HepG2 (cell line): ENCODE measurements at places on chromosomes 3 and 15. TPM values are rescaled to one million over a fixed set of nuclear protein-coding genes. Genes with fewer than 3 reads are reported as not detected.

GRCh38 chr3:111156517-111156916 is 84.9 kb downstream of the NECTIN3 start:
- no peak for DNase-seq

DNA sequence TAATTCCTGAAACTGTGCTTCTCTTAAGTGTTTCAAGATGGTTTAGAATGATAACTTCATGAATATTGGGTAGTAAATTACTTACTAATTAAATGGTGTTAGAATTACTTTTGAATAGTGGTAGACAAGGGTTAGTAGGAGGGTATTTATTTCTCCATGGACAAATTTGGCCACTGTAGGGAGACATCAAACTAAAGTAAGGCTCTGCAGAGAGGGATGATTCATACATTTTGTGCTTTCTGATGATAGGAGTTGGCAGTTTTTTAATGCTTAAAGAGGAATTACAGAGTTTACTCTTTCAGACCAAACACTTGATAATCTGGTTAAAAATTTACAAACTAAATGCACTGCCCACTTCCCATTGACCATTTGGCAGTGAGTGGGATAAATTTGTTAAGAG is 127.6 kb downstream of the NAALADL2 start:
- no peak for DNase-seq

- DNase-seq, result no peak
Measured at GRCh38 chr3:160569894-160570652, 4.7 kb upstream of the KPNA4 start.

DNA sequence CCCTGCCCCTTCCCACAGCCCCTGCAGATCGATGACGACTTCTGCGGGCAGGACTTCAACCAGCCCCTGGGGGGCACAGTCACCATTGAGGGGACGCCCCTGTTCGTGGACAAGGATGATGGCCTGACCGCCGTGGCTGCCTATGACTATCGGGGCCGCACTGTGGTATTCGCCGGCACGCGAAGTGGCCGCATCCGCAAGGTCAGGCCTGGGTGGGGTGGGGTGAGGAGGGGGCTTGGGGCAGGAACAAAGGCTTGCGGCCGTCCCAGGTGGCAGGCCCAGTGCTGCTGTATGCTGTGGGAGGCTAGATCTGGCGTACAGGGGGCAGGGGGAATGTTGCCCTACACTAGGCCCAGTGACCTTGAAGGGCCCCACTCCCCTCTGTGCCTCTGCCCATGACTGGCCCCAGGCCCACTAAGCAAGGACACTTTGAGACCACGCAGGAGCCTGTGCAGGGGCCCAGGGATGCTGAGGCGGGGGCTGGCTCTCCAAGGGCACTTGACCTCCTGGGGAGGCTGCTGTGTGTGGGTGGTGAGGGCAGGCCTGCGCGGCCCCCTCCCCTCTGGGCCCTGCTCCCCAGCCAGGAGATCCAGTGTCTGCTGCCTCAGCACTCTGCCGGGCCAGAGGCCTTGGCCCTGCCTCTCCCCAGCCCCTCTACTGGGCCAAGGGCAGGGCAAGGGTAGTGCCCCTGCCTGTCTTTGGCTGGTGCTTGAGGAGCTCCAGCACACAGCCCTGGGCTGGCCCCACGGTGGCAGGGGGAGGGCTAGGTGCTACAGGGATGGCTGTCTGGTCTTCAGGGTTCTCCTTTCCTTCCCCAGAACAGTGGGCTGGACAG is 8.7 kb downstream of the PLXNA1 start:
- DNase-seq, result no peak

- DNase-seq, result peak; percentile 69
Measured at GRCh38 chr3:88219138-88219792, 69.5 kb downstream of the C3orf38 start.

TMEM62 gene
- 13.8 and 20.9 TPM in 2 replicates for total RNA-seq

- DNase-seq, result no peak
Measured at GRCh38 chr3:186421946-186422345, 59.9 kb upstream of the DGKG start.

ZMAT3 gene
- 11.4 and 19.4 TPM in 2 replicates for total RNA-seq
